HuH-7.5 (cell line): ENCODE measurements at places on chromosomes 7 and 10.

GRCh38 chr10:78556705-78557432, 511.9 kb upstream of the ZMIZ1 start:
- no peak for DNase-seq

DNA sequence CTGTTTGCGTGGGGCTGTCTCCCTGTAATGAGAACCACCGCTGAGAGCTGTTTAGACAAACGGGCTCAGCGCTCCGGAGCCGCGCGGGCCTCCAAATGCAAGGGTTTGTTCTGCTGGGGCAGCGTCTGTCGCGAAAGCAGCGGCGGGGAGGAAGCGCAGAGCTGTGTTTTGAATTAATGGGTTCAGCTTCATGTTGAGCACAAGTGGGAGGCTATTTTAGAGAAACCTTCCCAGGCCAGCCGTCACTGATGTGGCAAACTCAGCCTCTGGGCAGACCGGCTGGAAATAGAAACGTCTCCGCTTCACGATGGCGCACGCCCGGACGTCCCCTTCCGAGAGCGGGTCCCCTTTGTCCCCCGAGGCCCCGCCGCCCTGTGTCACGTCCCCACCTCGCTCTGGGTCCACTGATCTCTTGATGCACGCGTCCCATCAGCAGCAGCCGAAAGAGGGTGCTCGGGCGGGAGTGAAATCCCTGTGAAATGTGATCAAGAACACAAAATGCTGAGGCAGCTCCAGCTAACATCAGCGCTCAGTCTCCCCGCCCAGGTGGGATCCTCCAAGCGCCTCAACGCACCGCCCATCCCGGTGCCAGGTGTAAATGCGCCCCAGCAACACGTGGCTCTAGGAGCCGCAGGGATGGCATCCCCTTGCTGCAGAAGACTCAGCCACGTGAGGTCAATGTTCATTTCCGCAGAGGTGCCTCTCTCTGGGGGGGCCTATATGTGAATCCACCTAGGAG, 44.9 kb downstream of the BAMBI start:
- DNase-seq, result peak; percentile 25

DNA sequence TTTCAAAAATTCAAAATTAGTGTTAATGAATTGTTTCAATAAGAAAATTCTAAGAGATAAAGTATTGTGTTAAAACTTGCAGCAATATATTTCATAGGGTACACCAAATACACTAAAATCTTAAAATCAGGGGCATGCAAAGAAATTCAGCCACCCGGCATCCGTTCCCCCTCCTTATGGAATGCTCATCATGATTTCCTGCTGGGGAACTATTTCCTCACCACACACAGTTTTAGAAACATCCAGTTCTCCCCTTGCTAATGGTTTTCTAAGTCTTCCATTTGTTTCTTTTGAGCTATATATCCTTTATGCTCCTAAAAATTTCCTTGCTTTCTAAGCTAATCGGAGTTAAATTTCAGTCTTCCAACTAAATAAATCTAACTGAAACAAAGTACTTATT, 60.7 kb downstream of the CHCHD3 start:
- DNase-seq, result no peak

- DNase-seq, result no peak
Measured at GRCh38 chr10:126160971-126161630, 227.2 kb downstream of the ADAM12 start.

- DNase-seq, result no peak
Measured at GRCh38 chr7:116315803-116316202, 105.5 kb downstream of the TES start.

DNA sequence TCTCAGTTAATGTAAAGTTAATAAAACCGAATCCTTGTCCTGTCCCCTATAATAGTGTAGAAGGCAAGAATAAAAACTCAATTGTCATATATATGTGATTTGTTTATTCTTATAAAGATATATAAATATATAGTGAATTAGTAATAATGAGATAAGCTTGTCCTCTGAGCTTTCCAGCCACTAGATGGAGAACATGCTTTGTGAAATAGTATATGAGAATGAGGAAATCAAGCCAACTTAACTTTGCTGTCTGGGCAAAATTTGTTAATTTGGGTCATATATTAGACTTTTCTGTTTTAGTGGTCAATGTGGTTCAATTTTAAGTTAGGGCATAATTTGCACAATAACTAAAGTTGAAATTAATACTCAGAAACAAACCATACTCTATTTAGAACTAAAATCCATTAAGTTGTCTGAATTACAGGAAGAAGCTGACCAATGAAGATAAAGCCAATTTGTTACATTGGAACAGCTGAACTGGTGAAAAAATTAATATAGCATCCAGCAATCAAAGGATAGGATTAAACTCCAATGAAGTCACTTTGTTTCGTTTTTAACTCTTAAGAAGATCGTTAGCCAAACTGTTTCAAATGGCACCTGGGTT, 595.0 kb downstream of the ARL4A start:
- no peak for DNase-seq

- no peak for DNase-seq
Measured at GRCh38 chr7:76346097-76346496, 12.7 kb downstream of the YWHAG start.

DNA sequence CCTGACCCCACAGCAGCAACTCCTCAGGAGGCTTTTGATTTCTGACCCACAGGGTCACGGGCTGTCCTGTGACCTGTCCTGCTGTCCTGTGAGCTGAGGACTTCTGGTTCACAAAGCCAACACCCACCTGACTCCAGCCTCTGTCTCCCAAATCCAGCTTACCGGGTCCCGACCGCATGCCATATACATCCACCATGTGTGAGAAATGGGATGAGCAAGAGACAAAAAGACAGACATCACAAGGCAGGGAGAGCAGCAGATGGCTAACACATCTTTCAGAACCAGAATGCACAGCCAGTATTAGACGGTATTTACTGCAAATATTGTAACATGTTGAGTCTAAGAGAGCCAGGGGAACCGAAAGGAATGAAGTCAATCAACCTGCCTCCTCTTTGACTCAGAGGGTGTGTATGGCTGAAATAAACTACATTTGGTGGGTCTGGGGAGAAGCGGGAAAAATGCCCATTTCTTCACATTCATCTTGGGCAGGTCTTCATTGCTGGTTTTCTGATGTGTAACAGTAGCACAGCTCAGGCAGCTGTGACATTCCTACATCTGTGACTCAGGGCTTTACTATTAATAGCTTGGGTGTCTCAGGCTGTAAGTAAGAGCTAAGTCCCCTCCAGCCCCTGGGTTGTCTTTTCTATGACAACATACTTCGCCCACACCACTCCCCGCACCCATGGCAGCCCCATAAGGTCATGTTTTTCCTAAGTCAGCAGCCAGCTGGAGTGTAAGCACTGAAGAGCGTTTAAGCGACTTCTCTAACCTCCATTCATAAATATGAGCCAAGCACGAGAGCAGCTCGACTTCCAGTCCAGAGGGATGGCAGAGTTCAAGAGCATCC, 25.0 kb downstream of the ABLIM1 start:
- no peak for DNase-seq
